ENCODE measurements at places on chromosomes 1 and 21. TPM values are rescaled to one million over a fixed set of nuclear protein-coding genes. Genes with fewer than 3 reads are reported as not detected.

The AUNIP gene
- total RNA-seq = 7.2 TPM

The GFI1 gene
- 10.2 TPM for total RNA-seq

The TMEM125 gene
- not detected for total RNA-seq

The CACHD1 gene
- total RNA-seq = not detected

The TNFRSF14 gene
- total RNA-seq = 10.3 TPM

The RAB13 gene
- total RNA-seq = 5.8 TPM

The FMO3 gene
- total RNA-seq = not detected

The TCP10L gene
- 0.07 TPM for total RNA-seq

The WDTC1 gene
- total RNA-seq = 44.1 TPM

The PGLYRP3 gene
- not detected for total RNA-seq

The KRTAP13-2 gene
- total RNA-seq = not detected

The HTR6 gene
- not detected for total RNA-seq

The FLG2 gene
- total RNA-seq = not detected

The ACTA1 gene
- total RNA-seq = not detected

The AADACL3 gene
- total RNA-seq = not detected

The SETDB1 gene
- 60.1 TPM for total RNA-seq

The PPIAL4G gene
- not detected for total RNA-seq

The TEKT2 gene
- total RNA-seq = 1.7 TPM

The HUNK gene
- total RNA-seq = not detected

The SLC1A7 gene
- not detected for total RNA-seq

The TGFBR3 gene
- total RNA-seq = not detected

The TMEM269 gene
- not detected for total RNA-seq

The RHD gene
- not detected for total RNA-seq

The NBPF15 gene
- total RNA-seq = 30.4 TPM

The NPR1 gene
- not detected for total RNA-seq

The SPATA45 gene
- not detected for total RNA-seq

The RCAN3 gene
- 6.6 TPM for total RNA-seq

The ITLN2 gene
- total RNA-seq = not detected

The FCRL3 gene
- 24.7 TPM for total RNA-seq

The CEP104 gene
- 19.9 TPM for total RNA-seq

The CHIA gene
- not detected for total RNA-seq

The NPL gene
- total RNA-seq = 3.2 TPM

The CYB5RL gene
- total RNA-seq = 7.9 TPM

The ICOSLG gene
- 0.37 TPM for total RNA-seq

The PSEN2 gene
- not detected for total RNA-seq

The FCER1G gene
- total RNA-seq = not detected

The GPX7 gene
- 90.5 TPM for total RNA-seq

The LDLRAD1 gene
- total RNA-seq = not detected

The LMX1A gene
- total RNA-seq = not detected

The CASQ1 gene
- not detected for total RNA-seq
